ENCODE measurements at places on chromosomes 4 and X. TPM values are rescaled to one million over a fixed set of nuclear protein-coding genes. Genes with fewer than 3 reads are reported as not detected.
A peak's percentile ranks its signal among the peaks of the same experiment; 100 is the strongest.

Gene WNK3
- total RNA-seq, result 4.0 TPM

Gene ARHGAP6
- 26.4 TPM for total RNA-seq

Gene CC2D2A
- 32.7 TPM for total RNA-seq

Gene SLC26A1
- 0.18 TPM for total RNA-seq

Gene GASK1B
- 128 TPM for total RNA-seq

Gene TREX2
- total RNA-seq, result not detected

Gene MAGED4B
- total RNA-seq, result 8.5 TPM

Gene LGI2
- total RNA-seq, result 9.1 TPM

Gene SPARCL1
- 710 TPM for total RNA-seq

Gene SMIM10
- total RNA-seq, result 0.45 TPM

DNA sequence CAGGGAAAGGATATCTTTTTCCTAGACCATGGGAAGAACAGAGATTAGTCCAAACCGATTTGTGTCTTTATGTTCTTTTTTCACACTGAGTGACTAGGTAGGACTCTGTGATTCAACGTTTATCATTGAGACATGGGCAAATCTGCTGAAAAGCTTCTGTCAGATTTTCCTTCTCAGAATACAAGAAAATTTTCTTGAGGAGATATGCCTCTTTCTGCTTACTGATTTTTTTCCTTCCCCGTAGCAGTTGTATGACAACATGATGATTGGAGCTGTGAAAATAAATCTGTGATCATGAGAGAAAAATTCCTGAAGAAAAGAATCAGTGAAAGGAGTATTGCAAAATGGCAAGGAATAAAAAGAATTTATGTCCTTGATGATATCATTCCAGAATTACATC is 130.6 kb upstream of the FAT4 start:
- no peaks in the 10 kb centered on the region for H3K36me3 ChIP-seq
- DNase-seq, result no peak
- H3K27ac ChIP-seq, result no peak overlapping the region
- no peaks in the 10 kb centered on the region for H3K27me3 ChIP-seq

GRCh38 chr4:82553020-82553419 is 8.8 kb downstream of the TMEM150C start:
- H3K27ac ChIP-seq, result no peak overlapping the region
- no peak overlapping the region for H3K4me3 ChIP-seq
- no peaks in the 10 kb centered on the region for H3K27me3 ChIP-seq
- DNase-seq, result no peak
- no peaks in the 10 kb centered on the region for H3K36me3 ChIP-seq
- no peaks in the 10 kb centered on the region for H3K4me1 ChIP-seq

DNA sequence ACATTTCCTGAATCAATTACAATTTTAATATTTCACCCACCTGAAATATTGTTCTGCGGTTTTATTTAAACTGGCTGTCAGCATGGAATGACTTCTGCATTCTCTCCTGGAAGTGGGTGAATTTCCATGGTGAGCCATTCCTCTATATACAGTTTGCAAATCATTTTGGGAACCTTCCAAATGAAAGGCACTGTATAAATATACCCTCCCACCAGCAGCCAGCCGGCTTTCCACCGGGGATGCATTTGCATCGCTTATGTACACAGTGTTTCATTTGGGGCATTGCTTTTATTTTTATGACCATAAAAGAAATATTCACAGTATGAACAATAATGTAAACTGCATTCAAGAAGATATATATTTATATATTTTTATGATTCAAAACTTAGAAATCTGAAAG is 4.7 kb upstream of the IL1RAPL1 start:
- H3K4me1 ChIP-seq, result no peaks in the 10 kb centered on the region
- H3K36me3 ChIP-seq, result no peaks in the 10 kb centered on the region
- H3K4me3 ChIP-seq, result no peak overlapping the region

GRCh38 chrX:31988975-31989374 is 917.1 kb upstream of the FTHL17 start:
- no peaks in the 10 kb centered on the region for H3K36me3 ChIP-seq
- no peaks in the 10 kb centered on the region for H3K27me3 ChIP-seq
- H3K27ac ChIP-seq, result no peak overlapping the region
- no peak for DNase-seq
- no peak overlapping the region for H3K4me3 ChIP-seq

- no peak overlapping the region for H3K4me3 ChIP-seq
- H3K27me3 ChIP-seq, result peaks cover 12% of the 10 kb centered on the region
- H3K27ac ChIP-seq, result no peak overlapping the region
- no peaks in the 10 kb centered on the region for H3K4me1 ChIP-seq
- H3K36me3 ChIP-seq, result no peaks in the 10 kb centered on the region
- peak; percentile 85 for DNase-seq
Measured at GRCh38 chrX:101595739-101596419, 21.9 kb downstream of the ARMCX6 start.

DNA sequence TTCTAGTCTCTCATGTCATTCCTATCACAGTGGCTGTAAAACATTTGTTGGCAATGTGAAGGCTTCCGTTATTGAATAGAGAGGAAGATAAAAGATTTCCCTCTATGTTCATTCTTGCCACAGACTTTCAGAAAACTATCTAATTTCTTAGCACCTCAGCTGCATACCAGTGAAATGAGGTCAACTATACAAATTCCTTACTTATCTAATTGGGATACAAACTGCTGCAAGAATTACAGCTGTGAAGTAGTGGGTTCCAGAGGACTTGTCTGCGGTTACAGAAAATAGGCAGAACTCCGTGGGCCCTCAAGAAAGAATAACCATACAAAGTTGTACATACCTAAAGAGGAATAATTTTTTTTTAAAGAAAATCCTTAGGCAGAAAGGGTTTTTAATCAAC is 175.8 kb downstream of the PPP1R2C start:
- H3K27me3 ChIP-seq, result no peaks in the 10 kb centered on the region
- no peaks in the 10 kb centered on the region for H3K4me1 ChIP-seq
- H3K27ac ChIP-seq, result no peak overlapping the region
- no peak overlapping the region for H3K4me3 ChIP-seq

GRCh38 chr4:98838977-98839618 is 89.8 kb downstream of the EIF4E start:
- H3K36me3 ChIP-seq, result no peaks in the 10 kb centered on the region
- H3K27ac ChIP-seq, result no peak overlapping the region
- H3K27me3 ChIP-seq, result no peaks in the 10 kb centered on the region
- H3K4me1 ChIP-seq, result no peaks in the 10 kb centered on the region
- peak; percentile 17 for DNase-seq
- H3K4me3 ChIP-seq, result no peak overlapping the region

GRCh38 chr4:142324572-142324971 is 521.5 kb downstream of the INPP4B start:
- H3K27me3 ChIP-seq, result no peaks in the 10 kb centered on the region
- no peaks in the 10 kb centered on the region for H3K4me1 ChIP-seq
- no peak overlapping the region for H3K4me3 ChIP-seq

- H3K4me3 ChIP-seq, result no peak overlapping the region
- H3K27ac ChIP-seq, result no peak overlapping the region
- no peaks in the 10 kb centered on the region for H3K36me3 ChIP-seq
- H3K4me1 ChIP-seq, result no peaks in the 10 kb centered on the region
- no peak for DNase-seq
Measured at GRCh38 chr4:66840178-66840577, 705.1 kb downstream of the CENPC start.

GRCh38 chrX:30931920-30932319 is 42.9 kb upstream of the TAB3 start:
- no peak overlapping the region for H3K4me3 ChIP-seq
- no peaks in the 10 kb centered on the region for H3K36me3 ChIP-seq
- H3K27ac ChIP-seq, result no peak overlapping the region
- peaks cover 3% of the 10 kb centered on the region for H3K4me1 ChIP-seq
- no peak for DNase-seq

- peaks cover 10% of the 10 kb centered on the region for H3K4me1 ChIP-seq
- H3K27ac ChIP-seq, result no peak overlapping the region
- DNase-seq, result no peak
- no peaks in the 10 kb centered on the region for H3K36me3 ChIP-seq
- no peak overlapping the region for H3K4me3 ChIP-seq
Measured at GRCh38 chr4:1255151-1255550, 6.2 kb upstream of the CTBP1 start.

- H3K27ac ChIP-seq, result no peak overlapping the region
- no peaks in the 10 kb centered on the region for H3K4me1 ChIP-seq
- H3K4me3 ChIP-seq, result no peak overlapping the region
- no peaks in the 10 kb centered on the region for H3K36me3 ChIP-seq
Measured at GRCh38 chrX:48883729-48884128, 13.8 kb downstream of the TIMM17B start.
